ENCODE measurements at places on chromosomes 3 and 15. TPM values are rescaled to one million over a fixed set of nuclear protein-coding genes. Genes with fewer than 3 reads are reported as not detected.

Gene EOMES
- 0.73 TPM for total RNA-seq

DNA sequence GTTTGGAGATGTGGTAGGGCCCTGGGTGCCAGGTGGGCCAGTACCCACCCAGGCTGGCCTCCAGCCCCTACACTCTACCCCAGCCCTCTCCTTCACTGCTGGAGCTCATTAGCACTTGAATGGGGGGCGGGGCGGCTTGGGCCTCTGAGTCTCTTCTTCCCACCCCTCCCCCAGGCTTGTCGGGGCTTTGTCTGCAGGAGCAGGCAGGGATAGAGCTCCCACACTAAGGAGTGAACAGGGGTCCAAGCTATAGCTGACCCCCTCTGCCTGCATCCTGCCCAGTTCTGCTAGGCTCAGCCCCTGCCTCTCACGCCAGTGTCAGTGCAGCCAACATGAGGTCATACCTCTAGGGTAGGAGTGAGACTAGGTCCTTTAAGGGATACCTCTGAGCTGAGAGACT, 5.2 kb downstream of the GNAI2 start:
- DNase-seq, result no peak
- H3K4me3 ChIP-seq, result no peak overlapping the region
- peaks cover 22% of the 10 kb centered on the region for H3K4me1 ChIP-seq

Gene IL20RB
- 8.5 TPM for total RNA-seq

Gene CYP11A1
- total RNA-seq, result not detected

GRCh38 chr3:132090921-132091320, 56.1 kb upstream of the CPNE4 start:
- H3K4me3 ChIP-seq, result no peak overlapping the region
- H3K27me3 ChIP-seq, result no peaks in the 10 kb centered on the region
- no peak for DNase-seq
- H3K27ac ChIP-seq, result no peak overlapping the region

DNA sequence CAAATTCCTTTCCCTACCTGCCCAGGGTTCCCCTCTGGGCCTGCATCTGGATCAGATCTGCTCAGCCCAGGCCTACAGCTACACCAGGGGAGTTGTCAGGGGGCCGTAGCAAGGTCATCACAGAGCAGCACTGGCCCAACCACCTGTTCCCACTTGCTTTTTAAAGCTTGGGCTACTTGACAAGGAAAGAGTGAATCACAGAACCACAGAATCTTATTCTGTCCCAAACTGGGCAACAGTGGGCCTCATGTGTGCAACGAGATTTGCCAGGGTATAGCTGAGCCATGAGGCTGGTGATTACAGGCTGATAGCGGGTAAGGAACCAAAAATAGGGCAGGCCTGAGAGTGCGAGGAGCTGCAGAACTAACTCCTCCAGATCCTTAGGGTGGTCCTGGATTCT, 66.7 kb downstream of the MYLK start:
- no peaks in the 10 kb centered on the region for H3K27me3 ChIP-seq
- no peak overlapping the region for H3K27ac ChIP-seq
- H3K36me3 ChIP-seq, result peaks cover 4% of the 10 kb centered on the region

DNA sequence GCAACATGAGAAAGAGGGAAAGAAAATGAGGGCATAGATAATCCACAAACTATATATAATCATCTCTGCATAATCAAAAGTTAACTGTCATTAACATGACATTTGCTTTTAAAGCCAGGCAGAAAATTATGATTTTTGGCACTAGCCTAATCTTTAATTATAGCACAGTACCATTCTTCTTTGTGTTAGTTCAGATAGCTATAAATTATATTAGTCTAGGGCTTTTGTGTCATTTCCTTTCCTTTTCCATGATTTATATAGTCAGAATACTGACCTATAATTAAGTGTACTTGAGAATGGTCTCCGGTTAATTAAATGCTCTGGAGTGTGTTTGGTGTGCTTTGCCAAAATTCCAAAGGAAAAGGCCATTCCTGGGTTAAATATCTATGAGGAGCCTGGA, 441.9 kb upstream of the THRB start:
- no peak overlapping the region for H3K4me3 ChIP-seq
- H3K36me3 ChIP-seq, result no peaks in the 10 kb centered on the region
- DNase-seq, result no peak
- no peaks in the 10 kb centered on the region for H3K27me3 ChIP-seq

DNA sequence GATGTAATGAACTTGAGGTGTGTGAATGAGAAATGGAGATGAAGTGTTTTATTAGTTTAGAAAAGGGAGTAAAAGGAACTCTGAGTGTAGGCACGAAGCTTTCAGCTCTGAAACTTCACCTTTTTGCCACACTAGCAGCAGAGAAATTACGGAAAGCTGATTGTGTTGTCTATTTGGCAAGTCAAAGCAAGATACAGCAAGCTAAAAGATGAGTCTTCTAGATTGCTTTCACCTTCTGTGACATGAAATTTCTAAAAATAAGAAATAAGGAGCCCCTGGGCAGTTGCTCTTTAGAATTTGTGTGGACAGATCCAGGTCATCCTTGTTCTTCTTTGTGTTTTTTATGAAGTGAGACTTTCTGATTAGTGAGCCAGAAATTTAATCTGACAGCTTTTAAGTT, 143.4 kb downstream of the FNDC3B start:
- no peak for DNase-seq
- H3K4me3 ChIP-seq, result no peak overlapping the region
- peaks cover 69% of the 10 kb centered on the region for H3K4me1 ChIP-seq
- peaks cover 67% of the 10 kb centered on the region for H3K36me3 ChIP-seq

Gene CYP1A2
- total RNA-seq, result not detected

Gene EFCAB12
- 0.42 TPM for total RNA-seq

- H3K4me1 ChIP-seq, result peaks cover 10% of the 10 kb centered on the region
- no peaks in the 10 kb centered on the region for H3K36me3 ChIP-seq
- no peak for DNase-seq
- no peak overlapping the region for H3K27ac ChIP-seq
- H3K27me3 ChIP-seq, result no peaks in the 10 kb centered on the region
Measured at GRCh38 chr3:131561511-131561910, 58.7 kb upstream of the MRPL3 start.

GRCh38 chr3:16461463-16462245, 51.8 kb downstream of the RFTN1 start:
- H3K27me3 ChIP-seq, result peaks cover 23% of the 10 kb centered on the region
- H3K4me3 ChIP-seq, result no peak overlapping the region
- no peaks in the 10 kb centered on the region for H3K36me3 ChIP-seq
- H3K27ac ChIP-seq, result no peak overlapping the region
- no peaks in the 10 kb centered on the region for H3K4me1 ChIP-seq

DNA sequence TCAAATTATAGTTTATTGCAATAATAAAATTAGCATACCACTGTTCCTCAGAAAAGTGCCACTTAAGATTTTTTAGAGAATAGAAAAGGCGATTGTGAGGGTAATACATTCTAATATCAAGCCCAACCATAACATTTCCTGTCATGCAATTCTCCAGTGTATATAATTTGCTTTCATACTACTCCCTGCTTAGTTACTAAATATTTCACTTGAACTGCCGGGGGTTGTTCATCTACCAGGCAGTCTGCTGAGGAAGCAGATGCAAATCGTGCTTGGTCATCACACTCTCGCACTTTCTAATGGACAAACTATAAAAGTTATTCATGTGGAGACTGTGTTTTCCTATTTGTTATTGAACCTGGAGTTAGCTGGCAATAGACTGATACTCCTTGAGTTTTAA, 645.6 kb upstream of the CBLB start:
- DNase-seq, result no peak
- H3K36me3 ChIP-seq, result no peaks in the 10 kb centered on the region
- no peaks in the 10 kb centered on the region for H3K27me3 ChIP-seq
- H3K27ac ChIP-seq, result no peak overlapping the region
- H3K4me3 ChIP-seq, result no peak overlapping the region

DNA sequence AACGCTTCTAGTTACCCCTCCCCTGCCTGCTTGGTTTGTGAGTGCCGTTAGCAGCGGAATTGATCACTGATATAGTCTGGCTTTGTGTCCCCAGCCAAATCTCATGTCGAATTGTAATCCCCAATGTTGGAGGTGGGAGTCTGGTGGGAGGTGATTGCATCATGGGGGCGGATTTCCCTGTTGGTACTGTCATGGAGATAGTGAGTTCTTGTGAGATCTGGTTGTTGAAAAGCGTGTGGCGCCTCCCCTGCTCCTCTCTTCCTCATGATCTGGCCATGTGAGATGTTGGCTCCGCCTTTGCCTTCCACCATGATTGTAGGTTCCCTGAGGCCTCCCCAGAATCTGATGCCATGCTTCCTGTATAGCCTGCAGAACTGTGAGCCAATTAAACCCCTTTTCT, 47.3 kb upstream of the PGPEP1L start:
- H3K27me3 ChIP-seq, result peaks cover 89% of the 10 kb centered on the region
- H3K27ac ChIP-seq, result no peak overlapping the region
- DNase-seq, result no peak

GRCh38 chr3:158777161-158777873, 24.5 kb upstream of the MFSD1 start:
- H3K4me3 ChIP-seq, result no peak overlapping the region
- no peak for DNase-seq
- no peaks in the 10 kb centered on the region for H3K27me3 ChIP-seq
- H3K36me3 ChIP-seq, result peaks cover 40% of the 10 kb centered on the region

DNA sequence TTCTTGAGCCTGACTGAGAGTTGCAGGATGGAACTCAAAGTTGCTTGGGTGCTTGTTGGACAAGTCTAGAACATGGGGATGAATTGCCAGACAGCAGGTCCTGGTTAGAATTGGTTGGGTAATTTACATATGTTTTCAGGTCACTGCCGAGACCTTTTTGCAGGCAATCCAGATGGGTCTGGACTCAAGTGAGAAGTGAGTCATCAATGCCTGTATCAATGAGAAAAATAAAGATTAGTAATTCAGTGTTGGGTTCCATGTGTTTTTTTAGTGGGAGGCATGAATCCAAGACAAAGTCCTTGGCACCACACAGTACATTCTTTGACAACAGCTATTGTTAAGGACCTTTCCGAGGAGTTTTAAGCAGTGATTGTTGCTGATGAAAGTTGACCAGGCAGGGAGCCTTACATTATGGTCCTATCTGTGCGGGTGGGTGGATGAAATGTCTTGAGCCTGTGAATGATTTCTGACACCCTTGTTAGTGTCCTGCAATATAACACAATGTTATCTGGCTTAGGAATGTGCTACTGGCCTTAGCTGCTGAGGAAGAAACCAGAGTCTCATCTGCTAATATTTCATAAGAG, 77.7 kb downstream of the CRYGS start:
- H3K27ac ChIP-seq, result no peak overlapping the region
- DNase-seq, result no peak
- no peaks in the 10 kb centered on the region for H3K36me3 ChIP-seq
- no peaks in the 10 kb centered on the region for H3K4me1 ChIP-seq

GRCh38 chr3:188663839-188664238, 507.9 kb upstream of the TPRG1 start:
- H3K27me3 ChIP-seq, result no peaks in the 10 kb centered on the region
- H3K36me3 ChIP-seq, result no peaks in the 10 kb centered on the region
- no peak overlapping the region for H3K4me3 ChIP-seq
- H3K27ac ChIP-seq, result no peak overlapping the region
- H3K4me1 ChIP-seq, result no peaks in the 10 kb centered on the region
- no peak for DNase-seq

DNA sequence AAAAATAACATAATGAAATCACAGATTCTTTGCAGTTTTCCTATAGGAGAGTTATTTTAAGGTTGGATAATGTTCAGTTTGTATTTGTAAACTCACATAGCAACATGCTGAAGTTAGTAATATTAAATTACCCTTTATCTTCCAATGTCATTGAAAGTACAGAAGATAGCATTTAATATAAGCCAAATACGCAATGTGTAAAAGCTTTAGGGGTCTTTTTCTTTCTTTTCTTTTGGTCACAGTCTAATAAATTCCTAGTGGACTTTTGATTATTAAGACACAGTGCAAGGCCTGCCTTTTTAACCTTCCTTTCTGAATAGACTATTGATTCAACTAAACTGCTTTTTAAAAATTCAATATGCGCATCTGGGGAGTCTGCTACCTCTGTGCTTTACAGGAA, 79.3 kb downstream of the OTOL1 start:
- H3K36me3 ChIP-seq, result no peaks in the 10 kb centered on the region
- H3K27ac ChIP-seq, result no peak overlapping the region
- peaks cover 9% of the 10 kb centered on the region for H3K4me1 ChIP-seq

DNA sequence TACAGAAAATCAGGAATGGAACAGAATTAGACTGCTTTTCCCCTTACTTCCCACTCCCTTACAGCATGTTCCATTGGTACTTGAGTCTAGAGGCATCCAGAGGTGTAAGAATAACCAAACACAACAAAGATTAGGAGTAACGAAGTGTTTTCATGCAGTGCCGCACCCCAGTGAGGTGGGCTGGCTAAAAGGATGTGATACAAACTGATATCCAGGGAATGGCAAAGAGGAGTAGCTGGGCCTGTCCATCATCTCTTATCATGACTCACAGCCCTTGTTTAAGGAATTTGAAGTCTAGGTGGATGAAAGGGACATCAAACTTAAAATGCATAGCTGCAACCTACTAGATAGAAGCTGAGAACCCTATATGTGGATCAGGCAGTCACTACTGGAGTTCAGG, 16.4 kb downstream of the SCG5 start:
- no peaks in the 10 kb centered on the region for H3K27me3 ChIP-seq
- DNase-seq, result no peak
- no peak overlapping the region for H3K4me3 ChIP-seq
- H3K4me1 ChIP-seq, result no peaks in the 10 kb centered on the region
- H3K36me3 ChIP-seq, result no peaks in the 10 kb centered on the region

GRCh38 chr3:135771760-135772159, 193.8 kb upstream of the PPP2R3A start:
- H3K4me3 ChIP-seq, result no peak overlapping the region
- no peak for DNase-seq
- H3K4me1 ChIP-seq, result no peaks in the 10 kb centered on the region
- no peaks in the 10 kb centered on the region for H3K36me3 ChIP-seq
- no peak overlapping the region for H3K27ac ChIP-seq
- H3K27me3 ChIP-seq, result peaks cover 66% of the 10 kb centered on the region

DNA sequence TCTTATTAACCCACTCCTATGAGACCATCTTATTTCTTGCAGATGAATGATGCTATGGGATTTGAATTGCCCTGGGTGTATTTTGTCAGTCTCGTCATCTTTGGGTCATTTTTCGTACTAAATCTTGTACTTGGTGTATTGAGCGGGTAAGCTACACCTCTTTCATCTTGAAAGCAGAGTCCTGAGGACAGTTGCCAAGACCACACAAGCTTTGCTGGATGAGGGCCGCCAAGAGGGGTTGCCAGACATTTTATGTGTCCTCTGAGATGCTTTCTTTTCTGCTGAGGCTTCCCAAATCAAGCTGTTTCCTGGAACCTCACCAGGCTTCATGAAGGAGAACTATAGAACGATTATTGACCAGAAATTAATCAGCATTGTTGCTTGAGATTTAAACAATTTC, 173.2 kb downstream of the CHDH start:
- no peaks in the 10 kb centered on the region for H3K36me3 ChIP-seq
- DNase-seq, result no peak
- no peak overlapping the region for H3K27ac ChIP-seq
- no peaks in the 10 kb centered on the region for H3K4me1 ChIP-seq
- no peak overlapping the region for H3K4me3 ChIP-seq

GRCh38 chr15:57611123-57611522, 19.4 kb downstream of the MYZAP start:
- H3K27ac ChIP-seq, result peak overlapping the region; percentile 38
- no peak for DNase-seq
- H3K27me3 ChIP-seq, result no peaks in the 10 kb centered on the region
- no peak overlapping the region for H3K4me3 ChIP-seq
